ENCODE measurements at places on chromosomes 6 and 20. TPM values are rescaled to one million over a fixed set of nuclear protein-coding genes. Genes with fewer than 3 reads are reported as not detected.

PRKN gene
- total RNA-seq = 19.1 TPM

DNA sequence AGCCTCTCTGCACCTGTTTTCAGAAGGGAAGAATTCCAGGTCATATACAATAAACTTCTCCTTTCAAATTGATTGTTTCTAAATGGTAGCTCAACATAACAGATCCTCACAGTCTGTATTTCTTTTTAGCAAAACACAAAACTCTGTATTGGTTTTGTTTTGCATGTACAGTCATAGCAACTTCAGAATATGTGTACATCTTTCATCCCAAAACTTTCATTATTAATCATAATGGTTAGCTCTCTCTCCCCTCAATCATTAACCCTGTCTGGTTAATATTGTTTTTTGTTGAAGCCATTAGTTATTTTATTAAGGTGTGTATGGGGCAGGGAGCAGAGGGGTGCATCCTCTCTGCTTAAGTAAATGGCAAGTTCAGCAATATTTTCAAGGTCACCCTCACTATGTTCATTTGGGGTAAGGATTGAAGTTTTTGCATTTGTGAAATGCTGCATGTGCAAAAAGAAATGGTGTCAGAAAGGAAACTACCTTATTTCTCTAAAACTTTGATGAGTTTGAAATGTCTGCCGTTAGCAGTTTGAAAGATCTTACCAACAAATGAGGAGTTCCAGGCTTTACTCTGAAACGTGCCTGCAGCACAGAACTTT, 136.8 kb upstream of the BTBD3 start:
- no peak for DNase-seq

GRCh38 chr6:108760126-108761050, 87.8 kb upstream of the ARMC2 start:
- DNase-seq = no peak

DNA sequence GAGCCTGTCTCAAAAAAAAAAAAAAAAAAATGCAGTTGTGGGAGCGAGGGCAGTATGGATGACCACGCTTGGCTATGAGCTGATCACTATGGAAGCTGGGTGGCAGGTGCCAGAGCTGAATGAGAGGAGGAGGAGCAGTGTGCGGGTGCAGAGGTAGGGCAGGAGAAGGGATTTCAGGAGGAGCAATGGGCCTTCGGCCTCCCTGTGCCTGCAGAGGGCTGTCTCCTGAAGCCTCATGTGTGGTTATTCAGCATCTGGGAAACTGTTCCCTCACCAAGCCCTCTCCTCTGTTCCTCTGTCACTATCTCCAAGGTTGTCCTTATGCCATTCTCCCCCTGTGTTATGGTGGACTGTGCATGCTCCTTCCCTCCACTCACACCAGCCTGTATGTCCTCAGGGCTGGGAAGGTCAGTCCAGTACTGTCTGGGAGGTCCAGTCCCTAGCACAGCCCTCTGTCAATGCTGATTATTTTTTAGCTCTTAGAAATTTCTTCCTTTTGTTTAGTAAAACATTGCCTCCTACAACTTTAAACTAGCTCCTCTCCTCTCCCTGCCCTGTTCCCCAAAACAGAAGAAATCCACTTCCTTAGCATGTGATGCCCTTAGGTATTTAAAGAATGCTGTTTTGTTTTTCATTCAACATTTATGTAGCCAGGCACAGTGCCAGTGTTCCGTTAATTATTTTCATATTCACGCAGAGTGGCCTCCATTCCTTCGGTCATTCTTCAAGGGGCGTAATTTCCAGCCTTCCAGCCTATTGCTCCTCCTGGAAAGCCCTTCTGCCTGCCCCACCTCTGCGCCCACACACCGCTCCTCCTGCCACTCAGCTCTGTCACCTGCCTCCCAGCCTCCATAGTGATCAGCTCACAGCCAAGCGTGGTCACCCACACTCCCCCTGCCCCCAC, 48.9 kb downstream of the CNBD2 start:
- DNase-seq = no peak

GRCh38 chr20:63835021-63835858, 4.2 kb upstream of the ZBTB46 start:
- peak; percentile 93 for DNase-seq

DNA sequence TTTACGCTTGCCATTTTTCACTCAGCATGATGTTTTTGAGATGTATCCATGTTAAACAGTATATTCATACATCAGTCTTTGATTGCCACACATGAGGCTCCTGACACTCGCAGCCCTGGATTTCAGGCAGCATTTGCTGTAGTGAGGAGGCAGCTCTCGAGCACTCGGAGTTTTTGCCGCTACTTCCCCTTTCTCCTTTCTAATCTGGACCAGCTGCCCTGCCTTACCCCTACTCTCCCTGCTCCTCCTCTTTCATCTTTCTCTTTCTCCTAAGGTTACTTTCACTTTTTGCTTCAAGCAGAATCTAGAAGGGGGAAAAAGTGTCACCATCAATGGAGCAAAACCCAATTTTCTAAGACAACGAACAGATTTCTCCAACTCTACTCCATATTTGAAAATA, 5.9 kb upstream of the CST3 start:
- no peak for DNase-seq

GRCh38 chr6:36685926-36686667, 7.6 kb downstream of the CDKN1A start:
- no peak for DNase-seq

DNA sequence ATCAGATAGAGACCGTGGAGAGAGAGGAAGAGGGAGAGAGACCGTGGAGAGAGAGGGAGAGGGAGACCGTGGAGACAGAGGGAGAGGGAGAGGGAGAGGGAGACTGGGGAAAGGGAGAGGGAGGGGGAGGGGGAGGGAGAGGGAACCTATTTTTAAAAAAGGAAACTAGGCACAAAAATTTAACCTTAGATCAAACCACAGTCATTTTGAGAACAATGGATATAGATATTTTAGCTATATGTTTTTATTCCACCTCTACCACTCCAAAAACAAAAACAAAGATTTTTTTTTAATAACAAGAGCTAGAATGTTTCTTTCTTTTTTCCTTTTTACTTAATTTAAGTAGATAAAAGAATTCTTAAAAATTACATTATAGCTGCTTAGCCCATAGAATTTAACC, 65.1 kb upstream of the SCGN start:
- DNase-seq = no peak

- no peak for DNase-seq
These were observed 38.5 kb upstream of the TXLNB start for GRCh38 chr6:139330306-139330705.

DNA sequence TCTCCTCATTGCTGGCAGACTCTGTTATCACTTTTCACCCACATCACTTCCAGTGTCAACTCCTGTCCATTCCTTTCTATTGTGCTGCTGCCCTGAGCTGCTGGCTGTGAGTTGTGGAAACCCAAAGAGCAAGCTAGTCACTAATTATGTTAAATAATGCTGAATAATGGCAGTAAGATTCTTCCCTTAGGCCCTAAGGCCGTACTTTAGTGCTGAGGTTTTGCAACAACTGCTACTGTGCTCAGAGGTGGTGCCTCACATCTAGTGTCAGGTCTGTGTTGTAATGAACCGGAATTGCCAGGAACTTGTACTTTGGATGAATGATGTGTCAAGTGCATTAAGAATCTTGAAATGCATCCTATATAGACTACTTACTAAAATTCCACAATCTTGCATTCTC, 372.2 kb upstream of the RNF217 start:
- no peak for DNase-seq

GRCh38 chr6:145632971-145633370, 102.3 kb downstream of the EPM2A start:
- no peak for DNase-seq

GRCh38 chr6:52984247-52984646, 10.8 kb downstream of the GSTA4 start:
- DNase-seq = no peak

DNA sequence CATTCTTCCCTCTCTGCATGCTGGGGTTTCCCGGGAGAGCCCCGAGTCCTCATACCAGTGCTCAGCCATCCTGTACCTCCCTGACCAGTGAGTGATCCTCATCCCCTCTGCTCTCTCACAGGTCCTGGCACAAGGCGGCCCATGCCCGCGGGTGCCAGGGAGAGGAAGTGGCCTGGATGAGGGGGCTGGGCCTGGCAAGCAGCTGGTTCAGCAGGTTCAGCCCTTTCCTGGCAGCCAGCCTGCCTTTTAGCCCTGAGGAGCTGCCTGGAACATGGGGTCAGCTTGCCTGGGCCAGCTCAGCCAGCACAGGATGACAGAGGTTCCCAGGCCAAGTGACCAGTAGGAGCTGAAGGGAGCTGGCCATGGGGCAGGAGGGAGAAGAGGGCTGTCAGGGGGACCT, 10.9 kb downstream of the MOCS1 start:
- DNase-seq = no peak

GRCh38 chr6:25961619-25962148, 918 bp upstream of the TRIM38 start:
- no peak for DNase-seq

GRCh38 chr6:33198159-33198852, 2.2 kb downstream of the RXRB start:
- no peak for DNase-seq

- DNase-seq = no peak
These were observed 207.1 kb upstream of the POU3F2 start for GRCh38 chr6:98627129-98627775.

DNA sequence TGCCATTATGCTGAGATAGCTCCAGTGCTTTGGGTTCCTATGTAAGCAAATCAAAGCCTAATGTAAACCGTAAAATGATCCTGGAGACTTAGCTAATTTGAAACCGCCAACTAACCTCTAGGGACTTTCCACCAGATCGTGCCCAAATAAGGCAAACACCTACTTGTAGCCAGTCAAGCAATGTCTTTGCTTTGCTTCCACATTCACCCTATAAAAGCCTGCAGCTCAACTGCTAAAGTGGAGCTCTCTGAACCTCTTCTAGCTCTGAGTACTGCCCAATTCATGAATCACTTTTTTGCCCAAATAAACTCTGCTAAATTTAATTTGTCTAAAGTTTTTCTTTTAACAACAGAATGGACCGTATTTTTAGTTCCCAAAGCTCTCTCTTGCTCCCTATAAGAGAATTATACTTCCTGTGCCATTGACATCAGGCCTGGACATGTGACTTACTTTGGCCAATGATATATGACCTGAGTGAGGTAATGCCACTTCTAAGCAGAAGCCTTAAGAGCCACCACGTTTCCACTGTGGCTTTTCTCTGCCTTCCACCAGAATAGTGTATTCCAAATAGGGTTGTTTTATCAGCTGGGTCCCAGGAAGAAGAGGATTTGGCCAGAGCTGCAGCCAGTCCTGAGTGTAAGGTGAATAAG, 34.8 kb upstream of the PSMF1 start:
- no peak for DNase-seq

DNA sequence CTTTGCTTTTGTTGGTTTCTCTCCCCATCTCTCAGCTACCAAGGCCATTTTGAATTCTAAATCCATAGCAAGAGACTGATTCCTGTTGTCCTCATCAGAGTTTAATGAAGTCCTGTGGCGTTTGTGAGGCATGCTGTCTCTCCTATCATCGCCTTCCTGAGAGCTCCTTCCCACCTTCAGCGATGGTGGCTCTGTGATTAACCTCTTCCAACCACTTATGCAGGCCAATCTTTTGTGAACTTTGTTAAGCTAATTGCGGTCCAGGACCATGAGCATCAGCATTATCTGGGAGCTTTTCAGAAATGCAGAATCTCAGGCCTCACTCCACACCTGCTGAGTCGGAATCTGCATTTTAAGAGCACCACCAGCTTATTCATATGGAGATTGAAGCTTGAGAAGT, 272.5 kb upstream of the CDYL start:
- no peak for DNase-seq

DNA sequence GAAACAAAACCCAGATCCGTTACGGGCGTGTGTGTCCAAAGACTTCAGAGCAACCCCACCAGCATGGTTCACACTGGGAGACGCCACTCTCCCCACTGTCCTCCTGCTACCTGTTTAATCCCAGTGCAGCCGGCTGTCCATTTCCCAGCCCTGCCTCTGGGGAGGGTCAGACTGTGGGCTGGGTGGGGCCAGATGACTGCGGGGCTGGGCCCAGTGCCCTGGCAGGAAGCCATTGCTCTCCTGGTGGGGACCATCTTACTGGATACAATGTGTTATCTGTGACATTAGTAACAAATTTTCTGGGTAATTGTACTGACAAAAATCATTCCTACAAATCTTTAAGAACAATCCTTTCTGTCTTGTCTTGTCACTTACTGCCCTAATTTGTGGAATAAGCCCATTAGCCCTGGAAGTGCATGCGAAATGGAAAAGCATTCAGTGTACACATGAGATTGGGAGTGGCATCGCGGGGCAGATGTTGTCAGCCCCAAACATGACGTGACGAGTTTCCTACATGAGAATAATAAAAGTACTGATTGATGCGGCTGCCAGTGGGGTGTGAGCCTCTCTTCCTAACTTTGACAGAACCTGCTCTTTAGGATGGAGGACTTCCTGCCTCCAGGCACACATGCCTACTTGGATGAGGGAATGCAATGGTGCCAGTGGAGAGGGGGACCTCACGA, 37.9 kb upstream of the PCMTD2 start:
- no peak for DNase-seq

- DNase-seq = no peak
These were observed 412.8 kb upstream of the AGPAT4 start for GRCh38 chr6:161686655-161687054.

DNA sequence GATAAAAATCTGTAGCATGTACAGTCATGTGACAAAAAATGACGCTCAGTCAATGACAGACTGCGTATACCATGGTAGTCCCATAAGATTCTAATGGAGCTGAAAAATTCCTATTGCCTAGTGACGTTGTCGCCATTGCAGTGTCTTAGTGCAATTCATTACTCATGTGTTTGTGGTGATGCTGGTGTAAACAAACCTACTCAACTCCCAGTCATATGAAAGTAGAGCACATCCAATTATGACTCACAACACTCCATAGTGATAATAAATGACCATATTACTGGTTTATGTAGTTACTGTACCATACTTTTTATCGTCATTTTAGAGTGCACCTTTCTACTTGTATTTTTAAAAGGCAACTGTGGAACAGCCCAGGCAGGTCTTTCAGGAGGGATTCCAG, 45.0 kb downstream of the TFAP2A start:
- no peak for DNase-seq

- no peak for DNase-seq
These were observed 193.0 kb downstream of the GJA10 start for GRCh38 chr6:90087106-90087833.

DNA sequence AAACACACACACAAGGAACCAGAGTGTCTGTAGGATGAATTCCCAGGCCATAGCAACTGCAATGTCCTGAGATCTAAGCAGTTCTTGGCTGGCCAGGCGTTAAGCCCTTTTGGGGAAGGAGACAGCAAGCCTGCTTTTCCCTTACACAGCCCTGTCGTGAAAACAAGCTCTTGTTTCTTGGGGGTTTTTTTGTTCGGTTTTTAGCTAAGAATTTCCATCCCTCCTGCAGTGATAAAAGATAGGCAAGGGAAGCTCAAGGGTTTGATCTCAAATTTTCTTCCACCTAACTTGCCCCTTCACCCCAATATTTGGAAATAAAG, 1.5 kb downstream of the TNFRSF21 start:
- DNase-seq = no peak

- DNase-seq = no peak
These were observed 88.9 kb downstream of the FHL5 start for GRCh38 chr6:96651816-96652215.
